Hematopoietic multipotent progenitor cell treated with erythropoietin and hydrocortisone succinate and interleukin-3 and kit ligand, for 4 days (in vitro differentiated cells): ENCODE measurements at places on chromosomes 7 and 10.

DNA sequence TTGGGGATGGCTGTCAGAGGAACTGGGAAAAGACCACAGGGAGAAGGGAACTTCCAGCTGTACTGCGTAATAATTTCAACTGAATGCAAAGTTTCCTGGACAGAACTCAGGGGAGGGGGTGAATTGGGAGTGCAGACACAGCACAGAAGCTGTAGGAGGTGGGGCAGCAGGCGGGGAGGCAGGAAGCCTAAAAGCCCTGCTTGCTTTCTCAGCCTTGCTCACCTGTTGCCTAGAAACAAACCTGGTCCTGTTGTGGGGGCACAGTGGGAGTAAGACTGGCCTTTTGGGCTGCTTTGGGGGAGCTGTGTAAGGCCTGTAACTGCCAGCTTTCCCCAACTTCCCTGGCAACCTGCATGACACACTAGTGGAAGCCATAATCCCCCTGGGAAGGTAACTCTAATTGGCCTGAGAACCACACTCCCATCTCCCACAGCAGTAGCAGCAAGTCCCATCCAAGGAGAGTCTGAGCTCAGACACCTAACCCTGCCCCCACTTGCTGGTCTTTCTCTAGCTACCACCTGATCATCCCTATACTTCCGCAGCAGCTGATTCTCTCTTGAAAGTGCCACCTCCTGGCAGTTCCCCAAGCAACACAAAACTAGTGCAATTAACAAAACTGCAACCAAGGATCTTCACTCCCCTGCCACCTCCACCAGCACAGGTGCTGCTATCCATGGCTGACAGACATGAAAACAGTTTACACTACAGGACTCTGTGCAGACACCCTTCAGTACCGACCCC, 1239.3 kb downstream of the SORCS1 start:
- DNase-seq, result no peak

GRCh38 chr7:47591089-47591654, 9.3 kb upstream of the TNS3 start:
- no peak for DNase-seq

GRCh38 chr10:57367412-57367811, 900.3 kb downstream of the IPMK start:
- no peak for DNase-seq

GRCh38 chr10:94963901-94964300, 25.4 kb downstream of the CYP2C9 start:
- DNase-seq, result peak; percentile 67
